ENCODE measurements at places on chromosomes 7 and 10.

GRCh38 chr10:36388166-36388565 is 737.2 kb upstream of the ANKRD30A start:
- DNase-seq, result no peak

DNA sequence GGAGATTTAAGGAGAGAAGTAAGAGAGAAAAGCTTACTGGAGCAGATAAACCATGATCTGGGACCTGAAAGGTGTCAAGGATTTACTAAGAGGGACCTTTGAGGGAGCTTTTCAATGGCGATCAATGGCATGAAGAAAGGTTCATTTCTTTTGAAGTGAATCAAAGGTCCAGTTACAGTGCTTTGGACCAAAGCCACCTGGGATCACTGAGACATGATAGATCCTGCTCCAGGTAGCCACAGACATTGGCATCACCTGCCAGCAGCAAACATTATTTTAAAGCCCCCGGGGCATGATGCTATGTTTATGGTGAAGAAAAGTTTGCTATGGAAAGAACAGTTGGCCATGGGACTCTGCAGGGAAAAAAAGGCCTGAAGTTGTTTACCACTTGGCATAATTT is 109.4 kb downstream of the SLC25A13 start:
- DNase-seq, result no peak

DNA sequence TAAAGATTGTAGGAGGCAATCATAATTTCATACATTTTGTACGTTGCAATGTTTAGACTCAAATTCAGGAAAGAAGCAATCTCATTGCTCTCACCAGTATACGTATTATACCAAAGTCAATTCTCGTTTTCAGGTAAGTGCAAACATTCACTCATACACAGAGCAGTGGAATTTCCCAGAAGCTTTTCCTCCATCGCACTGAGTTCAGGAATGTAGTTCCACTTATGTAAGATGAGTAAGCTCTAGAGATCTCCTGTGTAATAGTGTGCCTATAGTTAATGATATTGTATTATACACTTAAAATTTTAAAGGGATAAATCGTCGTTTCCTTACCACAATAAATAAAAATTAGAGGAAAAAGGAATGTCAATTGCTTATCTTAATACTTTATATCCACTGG is 470.8 kb upstream of the KCND2 start:
- DNase-seq, result no peak

DNA sequence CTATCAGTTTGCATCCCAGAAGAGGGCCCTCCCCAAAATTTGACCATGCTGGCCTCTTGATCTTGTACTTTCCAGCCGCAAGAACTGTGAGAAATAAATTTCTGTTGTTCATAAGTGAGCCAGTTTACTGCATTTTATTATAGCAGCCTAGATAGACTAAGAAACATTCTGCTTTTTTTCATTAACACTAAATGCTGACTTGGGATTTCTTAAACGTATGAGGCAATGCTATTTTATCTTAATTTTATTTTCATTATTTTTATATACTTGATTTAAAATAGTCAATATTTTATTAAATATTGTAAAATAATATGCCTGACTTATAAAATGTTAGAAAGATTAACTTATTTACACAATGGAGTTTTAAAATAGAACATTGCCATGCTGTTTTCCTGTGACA is 341.8 kb upstream of the CNTNAP2 start:
- DNase-seq, result no peak

GRCh38 chr10:100570506-100570905 is 34.8 kb downstream of the HIF1AN start:
- DNase-seq, result no peak

DNA sequence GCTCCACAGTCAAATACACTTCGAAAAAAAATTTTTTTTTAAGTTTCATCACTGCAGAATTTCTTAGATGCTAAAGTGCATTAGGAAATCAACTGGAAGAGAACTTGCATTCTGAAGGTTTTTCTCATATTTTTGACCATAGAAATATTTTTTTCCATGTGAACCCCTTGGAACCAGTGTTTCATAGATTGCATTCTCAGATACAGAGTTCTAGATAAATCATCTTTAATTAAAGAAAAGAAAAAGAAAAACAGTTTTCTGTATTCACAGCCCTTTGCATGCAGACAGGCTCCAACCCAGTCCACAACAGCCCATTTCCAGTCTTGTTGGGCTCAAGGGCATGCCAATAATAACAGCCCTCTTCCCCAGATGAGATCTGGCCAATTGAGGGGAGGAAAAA is 75.5 kb upstream of the RPA3 start:
- DNase-seq, result no peak

- DNase-seq, result no peak
Measured at GRCh38 chr7:33950047-33950714, 44.8 kb downstream of the BMPER start.

- no peak for DNase-seq
Measured at GRCh38 chr7:144534196-144534595, 130.7 kb upstream of the NOBOX start.

- no peak for DNase-seq
Measured at GRCh38 chr10:55668326-55668922, 692.6 kb downstream of the ZWINT start.

GRCh38 chr10:110843796-110844616 is 27.7 kb upstream of the PDCD4 start:
- DNase-seq, result no peak

DNA sequence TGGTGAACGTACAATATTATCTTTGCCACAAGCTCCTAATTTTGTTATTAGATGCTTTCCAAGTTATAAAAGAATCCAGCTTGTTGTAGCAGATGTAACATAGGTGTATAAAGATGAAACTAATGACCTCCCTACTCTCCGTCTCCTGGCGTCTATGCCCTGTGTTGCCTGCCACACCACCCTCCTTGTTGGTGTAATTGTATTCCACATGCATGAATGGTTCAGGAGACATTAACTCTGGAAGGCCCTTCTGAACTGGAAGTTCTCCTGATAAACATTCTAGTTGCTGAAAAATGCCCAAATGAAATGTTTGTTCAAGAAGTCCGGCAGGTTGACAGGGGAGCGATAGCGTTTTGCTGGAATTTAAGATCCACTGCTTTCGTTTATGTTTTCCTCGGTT is 53.9 kb upstream of the SEPHS1 start:
- DNase-seq, result no peak

- DNase-seq, result no peak
Measured at GRCh38 chr10:68576118-68576517, 16.0 kb downstream of the TET1 start.

GRCh38 chr10:1549591-1550290 is 187.6 kb downstream of the ADARB2 start:
- DNase-seq, result no peak

DNA sequence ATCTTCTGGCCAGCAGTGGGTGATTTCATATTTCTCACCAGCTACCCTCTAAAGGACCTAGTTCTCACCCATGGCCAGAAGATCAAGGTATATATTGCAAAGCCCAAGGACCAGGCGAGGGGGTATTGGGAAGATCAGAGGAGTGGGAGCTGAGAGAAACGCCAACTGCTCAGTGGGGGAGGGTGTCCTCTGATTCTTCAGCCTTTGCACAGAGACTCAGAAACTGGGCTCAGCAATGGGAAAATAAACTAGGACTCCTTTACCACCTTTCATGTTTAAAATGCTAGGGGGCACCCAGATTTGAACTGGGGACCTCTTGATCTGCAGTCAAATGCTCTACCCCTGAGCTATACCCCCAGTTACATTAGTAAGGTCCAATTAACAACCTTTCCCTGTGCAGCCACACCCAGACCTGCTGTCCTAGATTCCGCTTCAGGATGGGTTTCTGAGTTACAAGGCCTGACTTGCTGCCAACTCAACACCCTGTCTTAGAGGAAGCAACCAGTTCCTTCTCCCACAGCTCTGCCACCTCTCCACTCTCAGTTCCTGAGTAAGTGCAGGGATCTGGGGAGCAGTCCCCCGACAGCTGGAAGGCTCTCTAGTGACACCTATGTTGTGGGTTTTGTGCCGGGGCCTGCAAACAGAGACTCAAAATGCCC is 93.5 kb downstream of the ZNF783 start:
- DNase-seq, result no peak

- DNase-seq, result no peak
Measured at GRCh38 chr10:132064771-132065437, 842 bp upstream of the JAKMIP3 start.

DNA sequence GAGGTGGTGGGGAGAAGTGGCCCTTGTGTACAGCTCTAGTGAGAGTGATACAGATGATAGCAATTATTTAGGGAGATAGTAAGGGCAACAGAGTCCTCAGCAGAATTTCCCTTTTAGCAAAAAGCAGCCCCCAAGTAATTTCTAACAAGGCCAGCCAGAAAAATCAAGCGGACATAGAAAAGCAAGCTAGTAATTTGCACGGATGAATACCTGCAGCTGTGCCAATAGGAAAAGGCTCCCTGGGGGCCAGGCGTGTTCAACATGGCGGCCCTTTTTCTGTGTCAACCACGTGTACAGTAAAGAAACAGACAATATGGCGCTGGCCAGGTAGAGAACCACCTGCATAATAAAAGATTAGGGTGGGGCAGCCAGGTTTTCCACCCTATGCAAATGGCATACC is 7.4 kb downstream of the MCM10 start:
- no peak for DNase-seq

- DNase-seq, result no peak
Measured at GRCh38 chr10:14382531-14382930, 51.8 kb upstream of the FRMD4A start.

DNA sequence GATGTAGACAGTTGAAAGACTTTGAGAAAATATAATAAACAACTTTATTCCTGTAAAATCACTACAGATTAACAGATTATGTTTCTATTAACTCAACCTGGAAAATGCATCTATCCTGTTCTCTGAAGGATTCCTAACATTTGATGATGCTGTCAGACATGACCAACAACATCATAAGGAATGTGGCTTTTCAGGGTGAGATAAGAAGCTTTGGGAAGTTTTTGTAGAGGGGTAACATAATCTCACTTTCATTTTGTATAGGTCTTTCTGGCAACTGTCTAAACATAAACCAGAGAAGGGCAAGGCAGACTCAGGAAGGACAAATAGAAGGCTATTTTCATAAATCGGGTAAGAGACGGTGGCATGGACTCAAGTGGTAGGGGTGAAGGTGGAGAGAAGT is 112.2 kb downstream of the TES start:
- DNase-seq, result no peak

DNA sequence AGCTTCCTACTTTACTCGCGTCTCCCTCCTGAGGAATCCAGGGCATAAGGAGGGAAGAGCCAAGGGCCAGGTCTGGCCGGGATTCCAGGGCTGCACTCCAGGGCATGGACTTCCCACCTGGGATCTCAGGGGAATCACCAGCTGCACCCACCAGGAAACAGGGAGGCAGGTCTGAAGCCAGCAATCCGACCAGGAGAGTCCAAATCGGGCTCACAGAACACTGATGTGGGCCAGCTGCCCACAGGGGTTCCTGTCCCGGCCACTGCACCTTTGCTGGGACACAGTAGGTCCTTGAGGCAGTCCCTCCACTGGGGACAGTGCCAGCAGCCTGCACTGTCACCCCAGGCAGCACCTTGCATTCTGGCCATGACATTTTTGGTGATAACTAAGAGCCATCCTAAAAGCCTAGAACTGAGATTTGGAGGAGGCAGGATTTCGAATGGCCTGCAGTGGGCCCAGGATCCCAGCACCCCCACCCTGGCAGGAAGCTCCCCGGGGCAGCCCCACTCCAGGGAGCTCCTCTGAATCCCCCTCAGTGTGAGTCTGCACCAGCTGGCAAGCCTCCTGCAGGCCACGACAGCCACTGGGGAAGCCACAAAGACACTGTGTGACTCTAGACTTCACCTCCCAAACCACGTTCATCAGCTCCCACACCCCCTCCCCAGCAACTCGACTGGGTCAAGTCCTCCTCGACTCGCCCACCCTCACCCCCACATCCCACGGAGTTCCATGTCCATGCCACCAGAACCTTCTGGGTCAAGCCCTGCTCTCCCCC is 71.5 kb upstream of the PPP2R2D start:
- DNase-seq, result no peak

DNA sequence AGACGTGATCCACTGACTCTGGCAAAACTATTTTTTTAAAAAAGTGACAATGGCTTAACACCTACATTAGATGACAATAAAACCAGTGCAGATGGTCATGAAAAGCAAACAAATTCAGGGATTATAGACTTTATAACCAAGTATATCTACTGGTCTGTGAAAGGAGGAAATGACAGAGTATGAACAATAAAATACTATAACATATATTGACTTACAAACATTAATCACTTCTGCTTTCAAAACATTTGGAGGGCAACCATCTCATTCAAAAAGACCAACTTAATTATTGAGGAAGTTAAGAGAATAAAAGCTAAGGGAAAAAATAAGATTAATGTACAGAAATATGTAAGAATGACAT is 34.8 kb downstream of the JMJD1C start:
- no peak for DNase-seq

DNA sequence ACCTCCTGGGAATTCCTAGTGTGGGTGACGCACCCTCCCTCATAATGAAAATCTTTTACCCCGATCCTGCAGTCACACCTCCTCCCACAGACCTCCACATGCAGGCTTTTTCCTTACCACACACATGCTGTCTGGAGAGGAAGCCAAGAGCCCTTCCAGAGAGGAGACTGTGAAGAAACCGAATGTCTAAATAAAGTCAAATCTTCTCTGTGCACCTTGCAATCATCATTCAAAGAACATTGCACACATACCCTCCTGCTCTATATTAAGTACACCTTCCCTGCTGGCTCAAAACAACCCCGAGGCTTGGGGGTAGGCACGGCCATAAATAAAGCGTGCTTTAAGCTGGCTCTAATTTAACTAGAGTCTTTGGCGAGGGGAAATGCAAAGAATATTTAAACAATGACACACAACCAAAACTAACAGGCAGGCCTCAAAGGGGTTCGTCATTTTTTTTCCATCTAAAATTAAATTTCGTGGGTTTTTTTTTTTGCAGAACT is 34.9 kb downstream of the CALML3 start:
- no peak for DNase-seq

DNA sequence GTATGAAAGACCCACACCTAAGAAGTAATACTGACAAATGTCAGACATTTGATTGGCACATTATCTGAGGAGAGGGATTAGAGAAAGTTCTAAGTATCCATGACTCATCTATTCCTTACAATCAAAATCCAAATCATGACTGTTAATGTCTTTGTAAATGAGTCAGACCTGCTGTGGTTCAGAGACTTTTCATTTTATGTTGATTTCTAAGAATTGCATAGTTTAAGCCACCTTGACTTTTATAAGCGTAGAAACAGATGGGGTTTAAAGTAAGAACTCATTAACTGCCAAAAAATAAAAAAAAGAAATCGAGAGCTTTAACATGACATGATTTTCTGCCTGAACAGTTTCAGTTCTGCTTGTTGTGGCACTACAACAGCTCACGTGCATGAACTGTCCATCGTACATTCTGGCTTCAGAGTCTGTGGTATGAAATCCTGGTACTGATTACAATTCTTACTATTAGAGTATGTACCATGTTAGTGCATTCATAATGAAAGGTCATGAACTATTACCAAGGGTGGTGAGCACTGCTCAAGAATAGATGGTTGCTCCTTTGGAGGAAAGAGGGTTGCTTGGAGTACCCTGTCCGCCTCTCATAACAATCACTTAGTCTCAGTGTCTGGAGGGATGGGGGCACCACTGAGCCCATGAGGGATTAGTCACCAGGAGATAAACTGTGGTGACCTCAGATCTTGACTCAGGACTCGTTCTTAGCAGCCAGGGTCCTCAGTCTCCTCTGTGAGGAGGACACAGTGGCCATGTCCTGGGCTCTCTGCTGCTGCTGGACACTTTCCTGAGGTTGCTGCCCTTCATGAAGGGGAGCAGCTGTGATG is 42.2 kb downstream of the ACSM6 start:
- DNase-seq, result no peak

GRCh38 chr7:52670608-52671225 is 364.7 kb upstream of the POM121L12 start:
- no peak for DNase-seq
